ENCODE measurements at places on chromosomes 11 and 22. TPM values are rescaled to one million over a fixed set of nuclear protein-coding genes. Genes with fewer than 3 reads are reported as not detected.

GRCh38 chr11:14551380-14551779 is 31.2 kb upstream of the PSMA1 start:
- no peak for DNase-seq
- H3K4me1 ChIP-seq, result no peaks in the 10 kb centered on the region
- no peaks in the 10 kb centered on the region for H3K27me3 ChIP-seq
- no peaks in the 10 kb centered on the region for H3K36me3 ChIP-seq

Gene JAML
- total RNA-seq, result not detected

DNA sequence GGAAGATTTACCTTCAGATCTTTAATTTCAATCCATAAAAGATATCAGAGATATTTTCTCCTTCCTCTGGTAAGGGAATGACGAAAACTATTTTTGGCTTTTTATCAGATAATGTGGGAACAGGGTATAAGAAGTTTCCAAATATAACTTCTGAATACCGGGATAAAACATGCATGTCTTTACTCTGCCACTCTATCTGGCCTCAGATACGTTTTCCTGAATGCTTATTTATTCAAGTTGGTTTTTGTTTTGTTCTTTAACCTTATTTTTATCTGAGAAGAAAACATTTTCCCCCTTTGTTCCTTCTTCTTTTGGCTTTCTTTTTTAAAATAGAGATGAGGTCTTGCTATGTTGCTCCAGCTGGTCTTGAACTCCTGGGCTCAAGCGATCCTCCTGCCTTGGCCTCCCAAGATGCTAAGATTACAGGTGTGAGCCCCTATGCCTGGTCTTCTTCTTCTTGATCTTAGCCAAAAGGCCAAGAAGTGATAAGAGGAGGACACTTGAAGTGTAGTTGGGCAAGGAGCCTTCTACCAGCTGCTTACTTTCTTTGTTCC is 1.5 kb downstream of the SERPIND1 start:
- H3K36me3 ChIP-seq, result no peaks in the 10 kb centered on the region
- no peak for DNase-seq
- H3K4me1 ChIP-seq, result no peaks in the 10 kb centered on the region
- no peak overlapping the region for H3K4me3 ChIP-seq
- H3K27ac ChIP-seq, result no peak overlapping the region

DNA sequence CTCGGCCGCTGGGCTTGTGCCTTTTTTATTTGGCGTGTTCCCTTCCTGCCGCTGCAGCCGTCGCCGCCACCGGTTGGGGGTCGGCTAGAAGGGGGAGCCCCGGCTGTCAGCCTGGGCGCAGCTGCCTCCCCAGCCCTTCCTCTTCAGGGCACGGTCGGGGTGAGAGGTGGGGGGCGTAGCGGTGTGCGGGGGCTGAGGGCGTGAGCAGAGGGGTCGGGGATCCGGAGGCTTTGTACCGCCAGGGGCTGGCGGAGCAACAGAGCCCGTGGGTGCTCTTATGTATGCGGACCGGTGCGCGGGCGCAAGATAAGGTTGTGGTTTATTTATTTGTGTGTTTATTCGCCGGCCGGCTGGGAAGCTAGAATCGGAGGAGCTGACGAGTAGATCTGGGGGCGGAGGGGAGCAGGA is 477 bp downstream of the ZBTB16 start:
- no peaks in the 10 kb centered on the region for H3K4me1 ChIP-seq
- H3K27me3 ChIP-seq, result no peaks in the 10 kb centered on the region
- no peak for DNase-seq
- no peak overlapping the region for H3K27ac ChIP-seq
- H3K4me3 ChIP-seq, result no peak overlapping the region

DNA sequence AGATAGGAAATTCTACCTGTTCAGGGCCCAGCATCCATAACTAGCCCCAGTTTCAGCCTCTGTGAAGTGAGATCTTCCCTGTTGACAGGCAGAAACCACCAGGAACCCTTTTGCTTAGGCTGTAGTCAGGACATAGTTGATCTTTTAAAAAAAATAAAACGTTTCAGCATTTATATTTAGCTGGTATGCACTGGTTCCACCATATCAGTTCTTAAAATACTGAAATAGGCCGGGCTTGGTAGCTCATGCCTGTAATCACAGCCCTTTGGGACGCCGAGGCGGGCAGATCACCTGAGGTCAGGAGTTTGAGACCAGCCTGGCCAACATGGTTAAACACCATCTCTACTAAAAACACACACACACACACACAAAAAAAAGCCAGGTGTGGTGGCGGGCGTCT is 35.3 kb downstream of the GALNT18 start:
- H3K27me3 ChIP-seq, result no peaks in the 10 kb centered on the region
- no peak overlapping the region for H3K27ac ChIP-seq
- DNase-seq, result no peak

GRCh38 chr22:25077964-25078363 is 121.7 kb upstream of the CRYBB3 start:
- no peaks in the 10 kb centered on the region for H3K36me3 ChIP-seq
- no peaks in the 10 kb centered on the region for H3K27me3 ChIP-seq
- peaks cover 28% of the 10 kb centered on the region for H3K4me1 ChIP-seq

Gene GAL
- total RNA-seq, result not detected

Gene OR4D9
- total RNA-seq, result not detected

GRCh38 chr22:44074337-44074984 is 50.4 kb downstream of the PARVB start:
- no peak for DNase-seq
- no peak overlapping the region for H3K27ac ChIP-seq
- no peak overlapping the region for H3K4me3 ChIP-seq
- H3K4me1 ChIP-seq, result no peaks in the 10 kb centered on the region
- no peaks in the 10 kb centered on the region for H3K27me3 ChIP-seq

DNA sequence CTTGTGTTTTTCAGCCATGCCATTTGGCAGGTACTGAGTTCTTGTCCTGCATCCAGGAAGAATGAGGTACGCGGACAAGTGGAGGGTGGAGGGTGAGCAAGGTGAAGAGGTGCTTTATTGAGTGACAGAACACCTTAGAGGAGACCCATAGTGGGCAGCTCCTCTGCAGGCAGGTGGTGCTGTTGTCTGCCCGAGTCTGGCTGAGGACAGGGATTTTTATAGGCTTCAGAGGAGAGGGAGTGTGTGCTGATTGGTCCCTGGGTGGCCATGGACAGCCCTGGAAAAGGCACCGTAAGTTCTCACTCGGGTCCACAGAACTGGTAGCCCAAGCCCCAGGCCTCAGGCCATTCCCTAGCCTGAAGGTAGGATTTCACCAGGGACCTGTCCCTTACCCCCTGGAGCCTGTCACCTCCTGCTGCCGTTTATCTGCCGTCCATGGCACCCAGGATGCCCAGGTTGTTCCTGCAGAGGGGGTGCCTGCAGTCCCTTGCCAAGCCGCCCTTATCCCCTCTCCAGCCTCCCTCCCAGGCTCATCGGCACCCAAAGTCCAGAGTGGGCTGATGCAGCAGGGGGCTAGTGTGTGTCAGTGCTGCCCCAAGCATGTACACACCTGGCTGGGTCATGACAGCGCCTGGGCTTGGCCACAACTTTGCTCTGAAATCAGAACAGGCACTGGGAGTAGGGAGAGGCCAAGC is 213.6 kb downstream of the LRRC4C start:
- no peak for DNase-seq
- no peaks in the 10 kb centered on the region for H3K4me1 ChIP-seq
- H3K27me3 ChIP-seq, result 0 out of 2 replicates have a peak, but pooled peaks cover 6% of the 10 kb centered on the region

- H3K4me3 ChIP-seq, result no peak overlapping the region
- no peak overlapping the region for H3K27ac ChIP-seq
- DNase-seq, result no peak
- H3K27me3 ChIP-seq, result no peaks in the 10 kb centered on the region
- H3K36me3 ChIP-seq, result no peaks in the 10 kb centered on the region
Measured at GRCh38 chr11:70552167-70553150, 154.1 kb downstream of the CTTN start.

Gene SNU13
- 136 TPM for total RNA-seq

DNA sequence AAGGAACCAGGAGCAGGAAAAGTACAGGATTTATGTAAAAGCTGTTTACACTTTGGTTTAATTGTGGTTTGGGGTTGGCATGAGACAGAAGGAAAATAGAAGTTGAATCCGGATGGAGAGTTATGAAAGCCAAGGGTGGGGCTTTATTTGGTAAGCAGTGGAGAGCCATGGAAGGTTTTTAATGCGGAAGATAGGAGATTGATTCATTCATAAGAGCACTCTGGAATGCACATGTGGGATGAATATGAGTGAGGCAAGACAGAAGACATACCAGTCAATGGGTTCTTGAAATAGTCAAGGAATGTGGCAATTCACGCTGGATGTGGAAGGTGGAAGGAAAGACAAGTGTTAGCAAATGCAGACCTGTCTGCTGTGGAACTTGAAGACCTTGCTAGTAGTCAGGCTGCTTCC is 9.3 kb upstream of the GLB1L3 start:
- no peak overlapping the region for H3K4me3 ChIP-seq
- peaks cover 32% of the 10 kb centered on the region for H3K4me1 ChIP-seq
- H3K27ac ChIP-seq, result no peak overlapping the region
- no peak for DNase-seq
- no peaks in the 10 kb centered on the region for H3K27me3 ChIP-seq

DNA sequence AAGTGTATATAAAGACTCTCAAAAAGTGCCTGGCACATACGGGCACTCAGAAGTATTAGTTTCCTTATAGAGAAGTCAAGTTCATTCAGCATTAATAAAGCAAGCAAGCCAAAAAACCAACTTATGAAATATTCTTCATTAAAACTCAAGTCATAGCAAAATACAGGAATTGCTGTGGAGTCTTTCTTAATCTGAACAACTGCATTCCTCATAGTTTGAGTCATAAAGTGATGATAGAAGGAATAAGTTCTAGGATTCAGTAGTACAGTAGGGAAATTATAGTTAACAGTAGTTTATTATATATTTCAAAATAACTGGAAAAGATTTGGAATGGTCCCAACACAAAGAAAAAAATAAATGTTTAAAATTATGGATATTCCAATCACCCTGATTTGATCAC is 200.3 kb downstream of the C11orf91 start:
- no peak overlapping the region for H3K4me3 ChIP-seq
- no peak for DNase-seq
- H3K27ac ChIP-seq, result no peak overlapping the region

- H3K4me3 ChIP-seq, result no peak overlapping the region
- no peak for DNase-seq
Measured at GRCh38 chr11:78080818-78081495, 1.3 kb upstream of the NDUFC2 start.

DNA sequence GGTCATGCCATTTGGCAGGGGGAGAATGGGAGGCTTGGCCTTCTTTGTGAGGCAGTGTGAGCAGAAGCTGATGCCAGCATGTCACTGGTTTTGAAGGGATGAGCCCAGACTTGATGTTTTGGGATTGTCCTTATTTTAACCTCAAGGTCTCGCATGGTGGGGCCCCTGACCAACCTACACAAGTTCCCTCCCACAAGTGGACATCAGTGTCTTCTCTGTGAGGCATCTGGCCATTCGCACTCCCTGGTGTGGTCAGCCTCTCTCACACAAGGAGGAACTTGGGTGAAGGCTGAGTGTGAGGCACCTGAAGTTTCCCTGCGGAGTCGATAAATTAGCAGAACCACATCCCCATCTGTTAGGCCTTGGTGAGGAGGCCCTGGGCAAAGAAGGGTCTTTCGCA is 59.8 kb downstream of the TIMP3 start:
- peaks cover 6% of the 10 kb centered on the region for H3K4me1 ChIP-seq
- H3K27ac ChIP-seq, result no peak overlapping the region
- H3K27me3 ChIP-seq, result no peaks in the 10 kb centered on the region
- no peak overlapping the region for H3K4me3 ChIP-seq

DNA sequence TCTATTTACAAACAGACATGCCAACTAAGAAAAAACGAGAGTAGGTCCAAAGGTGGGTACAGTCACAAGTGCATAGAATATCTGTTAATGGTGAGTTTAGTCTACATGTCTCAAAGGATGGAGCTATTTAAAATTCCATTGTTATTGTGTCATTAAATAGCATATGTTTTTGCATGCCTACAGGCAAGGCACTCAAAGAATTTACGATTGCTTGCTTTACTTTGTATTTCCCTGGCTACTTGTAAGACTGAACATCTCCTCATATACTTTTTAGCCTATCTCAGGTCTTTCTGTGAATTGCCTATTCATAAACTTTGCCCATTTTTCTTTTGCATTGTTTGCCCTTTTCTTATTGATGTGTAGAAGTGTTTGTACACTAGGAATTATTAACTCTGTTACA is 39.7 kb downstream of the DEUP1 start:
- 0 out of 2 replicates have a peak, but pooled peaks cover 3% of the 10 kb centered on the region for H3K4me1 ChIP-seq
- no peak overlapping the region for H3K27ac ChIP-seq
- DNase-seq, result no peak
- no peak overlapping the region for H3K4me3 ChIP-seq
- H3K36me3 ChIP-seq, result no peaks in the 10 kb centered on the region

Gene MEI1
- total RNA-seq, result not detected

Gene OR52E8
- total RNA-seq, result not detected

DNA sequence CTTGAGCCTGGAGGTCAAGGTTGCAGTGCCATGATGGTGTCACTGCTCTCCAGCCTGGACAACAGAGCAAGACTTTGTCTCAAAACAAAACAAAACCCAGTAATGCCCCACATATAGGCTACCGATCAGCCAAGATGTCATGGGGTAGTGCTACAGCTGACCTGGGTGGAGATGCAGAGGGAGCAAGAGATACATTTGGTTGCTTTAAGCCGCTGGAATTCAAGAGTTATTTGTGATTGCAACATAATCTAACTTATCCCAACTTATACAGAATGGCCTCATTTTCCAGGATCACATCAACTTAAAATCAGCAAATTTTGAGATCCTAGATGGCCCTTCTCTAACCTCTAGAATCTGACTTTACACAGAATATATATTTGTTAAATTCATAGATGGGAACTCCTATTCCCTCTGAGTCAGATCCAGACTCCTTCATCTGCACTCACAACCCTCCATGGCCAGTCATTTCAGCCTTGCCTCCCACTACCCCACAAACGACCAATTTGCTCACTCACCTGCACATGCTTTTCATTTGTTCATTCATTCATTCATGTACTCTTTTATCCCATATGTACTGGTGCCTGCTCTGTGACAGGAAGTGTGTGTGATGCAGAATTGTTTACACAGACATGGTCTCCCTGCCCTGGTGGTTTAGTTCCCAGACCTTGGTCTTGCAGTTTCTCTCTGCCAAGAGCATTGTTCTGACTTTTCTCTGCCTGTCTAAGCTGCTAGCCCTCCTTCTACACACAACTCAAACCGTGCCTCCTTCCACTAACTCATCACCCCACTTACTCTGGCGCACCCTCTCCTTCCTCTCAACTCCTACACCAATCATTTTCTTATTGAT is 24.1 kb upstream of the APLNR start:
- H3K27ac ChIP-seq, result no peak overlapping the region
- no peaks in the 10 kb centered on the region for H3K4me1 ChIP-seq
- H3K4me3 ChIP-seq, result no peak overlapping the region
- H3K36me3 ChIP-seq, result no peaks in the 10 kb centered on the region
- no peak for DNase-seq

Gene TEX54
- not detected for total RNA-seq
